Peyer's patch (tissue), 4 donors: ENCODE measurements at places on chromosomes 5 and 9.

GRCh38 chr5:79568632-79569190 is 43.5 kb upstream of the TENT2 start:
- DNase-seq = no peak

GRCh38 chr9:93188426-93189368 is 4.8 kb downstream of the WNK2 start:
- DNase-seq = no peak

GRCh38 chr5:129991780-129992179 is 87.5 kb downstream of the CHSY3 start:
- DNase-seq = no peak

GRCh38 chr9:107637421-107638420 is 148.2 kb upstream of the KLF4 start:
- DNase-seq = peak; percentile 43

- DNase-seq = no peak
These were observed 172.1 kb downstream of the FER start for GRCh38 chr5:108919591-108920326.

DNA sequence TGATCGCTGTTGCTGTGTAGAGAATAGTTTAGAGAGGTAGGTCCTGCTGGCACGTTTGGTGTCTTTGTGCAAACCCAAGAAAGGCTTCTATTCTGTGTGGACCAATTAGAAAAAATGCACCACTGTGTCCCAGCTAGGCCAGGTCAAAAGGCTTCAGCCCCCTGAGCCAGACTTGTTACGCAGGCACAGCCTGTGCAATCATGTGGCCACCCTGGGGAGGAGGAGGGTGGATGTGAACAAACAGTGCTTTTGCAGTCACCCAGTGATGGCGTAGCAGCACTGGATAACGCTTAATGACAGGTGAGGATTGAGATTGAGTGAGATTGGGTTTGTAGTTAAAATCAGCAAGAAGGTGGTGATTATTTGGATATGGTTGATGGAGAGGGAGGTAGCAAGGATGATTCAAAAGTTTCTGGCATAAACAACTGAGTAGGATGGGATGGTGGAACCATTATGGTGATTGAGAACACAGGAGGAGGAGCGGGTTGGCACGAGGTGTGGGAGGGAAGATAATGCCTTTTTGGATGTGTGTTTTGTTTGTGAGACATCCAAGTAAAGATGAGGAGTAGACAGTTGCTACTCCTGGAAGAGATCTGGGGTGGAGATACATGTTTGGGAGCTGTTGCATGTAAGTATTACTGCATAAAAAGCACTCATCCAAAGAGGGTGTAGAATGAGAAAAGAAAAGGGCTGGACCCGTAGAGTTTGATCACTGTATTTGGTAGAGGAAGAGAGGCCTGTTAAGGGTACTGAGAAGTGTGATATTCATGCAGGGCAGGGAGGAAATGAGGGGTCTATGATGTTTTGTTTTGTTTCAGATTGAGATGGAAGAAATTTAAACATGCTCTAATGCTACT is 6.7 kb downstream of the GCNT1 start:
- no peak for DNase-seq

DNA sequence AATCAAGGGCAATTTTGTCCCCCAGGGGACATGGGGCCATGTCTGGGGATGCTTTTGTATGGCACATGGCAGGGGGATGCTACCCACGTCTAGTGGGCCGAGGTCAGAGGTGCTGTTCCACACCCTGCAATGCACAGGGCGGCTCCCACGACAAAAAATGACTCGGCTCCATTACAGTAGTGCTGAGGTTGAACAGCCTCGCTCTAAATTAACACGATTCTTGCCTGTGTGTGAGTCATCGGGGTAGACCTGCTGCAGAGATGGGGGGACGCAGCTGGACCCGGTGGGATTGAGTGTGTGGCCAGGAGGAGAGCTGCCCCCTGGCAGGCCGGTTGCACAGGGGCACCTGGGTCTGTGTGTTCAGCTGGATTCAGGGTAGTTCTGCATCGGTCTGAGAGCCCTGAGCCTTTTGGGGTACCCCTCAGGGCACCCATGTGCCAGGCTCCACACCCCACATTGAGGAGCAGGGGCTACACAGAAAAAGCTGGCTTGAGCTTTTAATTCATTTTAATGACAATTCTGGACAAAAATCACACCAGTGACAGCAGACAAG is 20.0 kb upstream of the COL5A1 start:
- peak; percentile 18 for DNase-seq

DNA sequence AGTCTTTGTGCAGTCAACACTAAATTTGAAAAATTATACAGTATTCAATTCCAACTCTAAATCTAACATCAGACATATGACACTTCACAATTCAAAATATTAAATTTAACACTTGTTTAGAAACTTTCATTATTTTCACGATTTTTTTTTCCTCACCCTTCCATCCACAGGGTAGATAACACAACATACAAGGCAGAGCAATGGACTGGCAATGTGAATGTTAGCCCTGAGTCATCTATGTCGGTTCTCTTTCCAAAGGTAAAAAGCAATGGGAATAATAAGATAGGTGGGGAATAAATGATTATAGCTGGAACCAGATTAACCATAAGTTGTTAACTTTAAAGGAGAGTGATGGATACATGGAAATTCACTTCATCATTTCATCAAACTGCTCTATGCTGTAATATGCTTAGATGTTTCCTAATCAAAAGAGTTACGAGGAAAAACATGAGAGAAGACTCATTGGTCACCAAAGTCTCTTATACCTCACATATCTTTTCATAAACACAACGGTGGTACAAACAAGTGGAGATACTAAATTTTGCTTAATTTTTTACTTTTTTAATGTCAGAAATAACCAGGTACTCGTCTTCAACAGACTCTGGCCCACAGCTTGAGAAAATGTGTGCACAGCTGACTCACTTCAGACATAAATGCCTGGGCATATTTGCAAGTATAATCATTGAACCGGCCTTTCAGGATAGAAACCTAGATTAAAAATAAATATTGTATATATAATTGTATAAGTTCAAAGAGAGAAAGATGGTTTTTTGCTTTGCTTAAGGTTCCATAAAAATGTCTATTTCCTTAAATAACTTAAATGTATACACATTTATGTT is 23.0 kb downstream of the RFX3 start:
- no peak for DNase-seq
